ENCODE measurements at places on chromosomes 1 and 21.

DNA sequence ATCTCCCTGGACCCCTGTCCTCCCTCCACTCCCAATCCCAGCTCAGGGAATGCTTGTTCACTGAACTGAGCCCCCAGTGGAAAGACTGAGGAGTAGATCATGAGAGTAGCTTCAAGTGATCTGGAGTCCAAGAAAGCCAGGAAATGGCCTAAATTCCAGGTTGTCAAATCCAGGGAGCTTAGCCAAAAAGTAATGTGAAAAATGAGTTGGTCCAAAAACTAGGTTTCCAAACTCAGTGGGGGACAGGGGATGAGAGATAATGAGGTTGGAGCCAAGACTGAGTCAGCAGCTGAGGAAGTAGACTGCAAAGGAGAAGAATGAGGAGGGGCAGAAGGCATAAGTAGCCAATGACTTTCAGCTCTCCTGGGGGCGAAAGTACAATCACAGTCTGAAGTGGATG lies 284.1 kb upstream of the BEND5 start:
- no peak for DNase-seq

- DNase-seq, result no peak
Observed at GRCh38 chr1:38430949-38431348, 384.4 kb upstream of the POU3F1 start.

- no peak for DNase-seq
Observed at GRCh38 chr21:34020005-34020847, 53.2 kb upstream of the MRPS6 start.

- no peak for DNase-seq
Observed at GRCh38 chr1:223109581-223110026, 33.4 kb downstream of the TLR5 start.

DNA sequence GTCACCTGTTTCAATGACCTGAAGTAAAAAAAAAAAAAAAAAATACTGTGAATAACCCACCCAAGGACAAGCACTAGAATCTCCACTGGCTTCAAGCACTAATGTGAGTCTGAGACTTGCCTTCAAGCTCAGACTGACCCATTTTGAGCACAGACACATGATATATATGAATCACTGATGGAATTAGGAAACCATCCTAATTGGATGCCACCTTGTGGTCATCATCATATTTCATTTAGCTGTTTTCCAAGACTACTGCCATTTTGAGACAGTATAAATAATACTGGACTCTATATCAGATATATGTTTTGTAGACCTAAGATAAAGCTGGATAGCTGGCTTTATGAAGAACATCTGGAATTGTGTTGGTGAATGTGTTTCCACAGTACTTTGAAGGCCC lies 1232.0 kb downstream of the KCNT2 start:
- DNase-seq, result no peak

- DNase-seq, result no peak
Observed at GRCh38 chr1:41239988-41240610, 2.0 kb downstream of the SCMH1 start.

DNA sequence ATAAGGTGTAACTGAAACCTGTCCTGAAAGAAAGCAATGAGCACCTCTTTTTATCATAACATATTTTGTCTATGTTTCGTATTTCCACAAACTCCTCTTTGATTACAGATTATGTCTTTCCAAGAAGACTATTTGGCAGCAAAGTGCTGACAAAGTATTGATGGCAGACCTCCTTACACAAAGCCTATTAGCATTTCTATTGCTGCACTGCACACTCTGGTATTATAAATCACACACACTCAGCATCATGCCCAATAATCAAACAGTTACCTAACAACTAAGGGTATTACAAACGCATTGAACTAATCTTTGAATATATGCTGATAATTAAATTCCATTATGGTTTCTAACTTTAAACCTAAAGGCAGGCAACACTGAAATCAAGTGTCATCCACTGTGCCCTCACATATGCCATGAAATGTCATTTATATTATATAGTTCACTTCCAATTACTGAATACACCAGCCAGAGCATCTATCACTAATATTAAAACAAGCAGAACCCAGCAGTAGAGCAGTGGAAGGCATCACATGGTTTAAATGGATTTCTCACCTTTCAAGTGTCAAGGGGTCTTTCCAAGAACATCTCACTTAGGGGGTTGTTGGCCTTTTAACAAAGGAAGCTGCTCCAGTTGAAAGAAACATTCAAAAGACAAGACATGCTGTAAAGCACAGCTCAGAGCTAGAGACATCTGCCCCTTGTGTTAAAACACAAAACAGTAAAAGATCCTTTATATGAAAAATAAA lies 239.1 kb downstream of the RERE start:
- no peak for DNase-seq

GRCh38 chr1:145786271-145786670 lies 37.6 kb downstream of the RNF115 start:
- no peak for DNase-seq

GRCh38 chr1:81484284-81484683 lies 316.4 kb upstream of the ADGRL2 start:
- DNase-seq, result no peak

- DNase-seq, result no peak
Observed at GRCh38 chr1:49050041-49050440, 273.4 kb upstream of the BEND5 start.

- DNase-seq, result peak; percentile 64
Observed at GRCh38 chr1:9561429-9561828, 22.2 kb downstream of the SLC25A33 start.

DNA sequence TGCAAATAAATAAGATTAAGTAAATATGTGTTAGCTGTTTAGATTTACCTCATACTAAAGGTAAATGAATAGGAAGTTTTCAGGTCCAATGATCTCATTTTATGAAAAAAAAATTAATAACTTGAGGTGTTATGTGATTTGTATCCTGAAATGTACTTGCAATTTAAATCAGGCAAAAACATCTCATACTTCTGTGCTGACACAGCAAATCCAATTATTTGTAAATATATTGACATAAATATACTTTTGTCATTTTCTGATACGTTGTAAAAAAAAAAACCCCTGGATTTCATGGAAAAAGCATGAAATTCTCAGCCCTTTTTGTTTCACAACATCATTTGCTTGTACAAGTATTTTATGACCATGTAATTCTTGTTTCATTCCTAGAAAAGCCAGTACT lies 184.1 kb upstream of the NCAM2 start:
- DNase-seq, result no peak

- DNase-seq, result no peak
Observed at GRCh38 chr1:57142169-57142568, 176.4 kb upstream of the C8B start.

GRCh38 chr1:8266436-8267165 lies 51.3 kb upstream of the SLC45A1 start:
- no peak for DNase-seq

DNA sequence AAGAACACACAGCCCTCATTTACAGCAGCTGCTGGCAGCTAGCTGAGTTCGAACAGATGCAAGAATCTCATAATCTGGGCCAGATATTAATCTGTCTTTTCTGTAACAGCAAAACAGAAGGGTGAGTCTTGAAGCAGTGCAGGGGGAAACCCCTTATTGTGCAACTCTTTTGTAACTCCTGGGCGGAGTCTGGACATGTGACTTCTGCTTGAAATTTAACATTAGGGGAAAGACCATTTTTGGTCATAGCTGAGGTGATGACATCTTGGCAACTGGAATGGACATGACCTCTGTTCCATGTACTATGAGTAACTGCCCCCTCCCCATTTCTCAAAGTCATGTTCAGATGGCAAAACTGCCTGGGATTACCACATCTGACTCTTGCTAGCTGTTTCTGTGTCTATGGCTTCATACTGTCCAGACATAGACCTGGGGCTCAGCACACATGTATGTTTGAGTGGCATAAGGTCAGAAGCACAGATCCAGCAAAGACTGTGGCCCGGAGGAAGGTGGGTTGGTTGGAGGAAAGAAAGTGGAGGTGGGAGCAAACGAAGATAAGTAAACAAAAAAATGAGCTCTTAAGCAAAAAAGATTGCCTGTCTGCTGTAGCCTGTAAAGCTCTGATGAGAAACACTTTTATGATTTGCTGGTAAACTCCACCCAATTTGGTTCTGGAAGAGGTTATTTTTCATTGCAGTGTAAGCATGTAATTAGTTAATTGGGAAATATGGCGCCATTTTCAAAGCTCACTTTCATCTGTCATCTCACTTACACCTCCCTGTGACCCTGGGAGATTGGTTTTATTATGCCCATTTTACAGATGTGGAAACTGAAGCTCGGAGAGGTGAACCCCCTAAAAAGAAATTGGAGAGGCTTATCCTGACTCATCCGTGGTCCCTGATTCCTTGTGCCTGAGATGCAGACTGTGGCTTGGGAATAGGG lies 26.1 kb downstream of the ETS2 start:
- peak; percentile 95 for DNase-seq

- no peak for DNase-seq
Observed at GRCh38 chr1:52436817-52437216, 32.4 kb downstream of the PRPF38A start.

DNA sequence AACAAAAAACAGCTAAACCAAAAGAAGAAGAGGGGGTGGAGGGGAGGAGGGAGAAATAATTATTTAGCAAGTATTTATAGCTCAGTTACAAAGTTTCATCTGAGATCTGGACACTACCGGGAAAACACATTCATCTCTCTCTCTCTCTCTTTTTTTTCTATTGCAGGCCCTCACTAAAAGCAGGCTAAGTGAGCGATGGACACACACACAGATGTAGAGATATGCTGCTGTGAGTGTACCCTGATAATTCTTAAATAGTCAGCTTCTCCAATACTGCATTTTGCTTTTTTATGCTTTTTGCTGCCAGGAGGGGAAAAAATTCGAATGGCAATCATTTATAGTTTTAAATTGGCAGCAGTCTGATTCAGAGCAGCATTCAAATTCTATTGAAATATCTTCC lies 65.0 kb downstream of the LPAR3 start:
- DNase-seq, result no peak

- no peak for DNase-seq
Observed at GRCh38 chr1:3879099-3879498, 21.0 kb downstream of the C1orf174 start.

DNA sequence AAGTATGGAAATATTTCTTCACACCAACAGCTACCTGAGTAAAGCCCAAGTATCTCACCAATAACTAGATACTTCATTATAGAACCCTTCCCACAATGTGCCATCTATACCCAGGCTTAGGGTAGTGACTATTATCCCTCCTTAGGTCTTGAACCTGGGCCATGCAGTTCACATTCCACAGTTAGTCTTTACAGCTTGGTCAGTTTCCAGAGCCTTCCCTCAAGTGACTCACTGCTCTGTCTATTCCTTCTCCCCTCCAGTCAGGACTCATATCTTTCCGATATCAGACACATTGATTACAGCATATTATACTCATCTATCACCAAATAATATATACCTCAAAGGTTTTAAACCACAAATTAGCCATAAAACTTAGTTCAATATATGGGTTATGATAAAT lies 23.6 kb downstream of the VAMP4 start:
- no peak for DNase-seq

DNA sequence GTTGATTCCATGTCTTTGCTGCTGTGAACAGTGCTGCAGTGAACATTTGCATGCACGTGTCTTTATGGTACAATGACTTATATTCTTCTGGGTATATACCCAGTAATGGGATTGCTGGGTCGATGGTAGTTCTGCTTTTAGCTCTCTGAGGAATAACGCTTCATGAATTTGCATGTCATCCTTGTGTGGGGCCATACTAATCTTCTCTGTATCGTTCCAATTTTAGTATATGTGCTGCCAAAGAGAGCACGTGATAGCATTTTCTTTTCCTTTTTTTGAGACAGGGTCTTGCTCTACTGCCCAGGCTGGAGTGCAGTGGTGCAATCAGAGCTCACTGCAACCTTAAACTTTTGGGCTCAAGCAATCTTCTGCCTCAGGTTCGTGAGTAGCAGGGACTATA lies 24.9 kb upstream of the MAP1LC3C start:
- DNase-seq, result no peak

DNA sequence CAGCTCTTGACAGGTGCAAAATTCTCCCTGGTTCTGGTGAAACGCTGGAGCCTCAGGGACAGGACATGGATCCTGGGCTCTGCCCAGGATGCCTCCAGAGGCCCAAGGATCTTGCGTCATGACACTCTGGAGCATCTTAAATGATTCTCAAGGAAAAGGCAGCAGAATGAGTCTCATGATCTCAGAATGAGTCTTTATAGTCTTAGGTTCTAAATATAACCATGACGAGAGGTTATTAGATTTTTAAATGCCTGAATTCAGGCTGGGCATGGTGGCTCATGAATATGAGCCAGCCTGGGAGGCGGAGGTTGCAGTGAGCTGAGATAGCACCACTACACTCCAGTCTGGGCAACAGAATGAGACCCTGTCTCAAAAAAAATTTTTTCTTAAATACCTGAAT lies 55.5 kb downstream of the ECE1 start:
- DNase-seq, result no peak

GRCh38 chr1:115184260-115184950 lies 95.1 kb upstream of the TSPAN2 start:
- no peak for DNase-seq

DNA sequence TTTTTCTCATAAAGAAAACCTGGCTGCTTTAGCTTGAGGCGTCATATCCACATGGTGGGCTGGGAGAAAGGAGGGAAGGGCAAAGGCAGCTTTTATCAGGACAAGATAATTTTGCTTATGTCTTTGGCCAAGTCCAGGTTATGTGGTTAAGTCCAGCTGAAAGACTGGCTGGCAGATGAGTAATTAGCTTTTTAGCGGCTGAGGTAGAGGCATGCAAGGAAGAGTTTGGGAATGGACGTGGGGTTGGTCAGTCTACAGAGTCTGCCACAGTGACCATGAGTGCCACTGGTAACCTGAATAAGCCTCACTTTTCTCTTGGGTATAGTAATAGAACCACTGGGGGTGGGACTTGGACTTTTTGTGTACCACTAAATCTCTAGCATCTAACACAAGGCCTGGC lies 39.8 kb downstream of the NEK7 start:
- DNase-seq, result no peak

- no peak for DNase-seq
Observed at GRCh38 chr1:43269627-43270375, at the start of gene TMEM125. TMEM125 (plus strand) TSS chr1:43269983; CDS start chr1:43272723, 2,740 bp downstream.

- DNase-seq, result no peak
Observed at GRCh38 chr1:144551107-144551542, 41.6 kb upstream of the PPIAL4F start.

DNA sequence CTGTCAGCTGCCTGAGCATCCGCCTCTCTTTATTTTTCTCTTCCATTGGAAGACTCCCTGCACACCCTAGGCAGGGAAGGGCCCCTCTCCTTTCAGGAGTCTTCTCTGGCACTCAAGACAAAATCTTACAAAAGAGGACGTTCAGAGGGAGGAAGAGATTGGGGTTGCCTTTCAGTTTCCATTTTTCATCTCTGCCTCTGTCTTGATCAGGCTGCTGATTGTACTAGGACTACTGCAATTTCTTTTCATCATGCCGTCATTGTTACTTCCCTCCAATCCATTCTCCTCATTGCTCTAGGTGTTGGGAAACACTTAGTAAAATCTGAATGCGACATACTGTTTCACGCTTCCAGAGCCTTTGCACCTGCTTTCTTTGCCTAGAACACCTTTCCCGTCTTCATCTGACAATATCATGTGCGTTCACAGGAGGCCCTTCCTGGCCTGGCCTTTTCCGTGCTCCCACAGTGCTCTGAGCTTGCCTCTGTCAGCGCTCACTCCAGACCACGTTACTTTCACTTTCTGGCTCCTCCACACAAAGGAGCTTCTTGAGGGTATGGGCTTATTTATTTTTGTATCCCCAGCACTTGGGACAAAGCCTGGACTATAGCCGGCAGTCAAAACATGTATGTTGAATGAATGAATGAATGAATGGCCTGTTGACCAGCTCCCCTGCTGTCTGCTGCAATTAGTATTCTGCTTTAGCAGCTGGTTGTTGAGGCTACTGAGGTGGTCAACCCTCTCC lies 10.9 kb downstream of the LRRC71 start:
- no peak for DNase-seq

- DNase-seq, result no peak
Observed at GRCh38 chr1:247681288-247681897, 1.9 kb upstream of the OR13G1 start.

Measured in AG04450 (cell line).